NCI-H748 treated with DMSO at 0.1 percent for 48 hours (cell line): ENCODE measurements at places on chromosomes 2 and 18.

DNA sequence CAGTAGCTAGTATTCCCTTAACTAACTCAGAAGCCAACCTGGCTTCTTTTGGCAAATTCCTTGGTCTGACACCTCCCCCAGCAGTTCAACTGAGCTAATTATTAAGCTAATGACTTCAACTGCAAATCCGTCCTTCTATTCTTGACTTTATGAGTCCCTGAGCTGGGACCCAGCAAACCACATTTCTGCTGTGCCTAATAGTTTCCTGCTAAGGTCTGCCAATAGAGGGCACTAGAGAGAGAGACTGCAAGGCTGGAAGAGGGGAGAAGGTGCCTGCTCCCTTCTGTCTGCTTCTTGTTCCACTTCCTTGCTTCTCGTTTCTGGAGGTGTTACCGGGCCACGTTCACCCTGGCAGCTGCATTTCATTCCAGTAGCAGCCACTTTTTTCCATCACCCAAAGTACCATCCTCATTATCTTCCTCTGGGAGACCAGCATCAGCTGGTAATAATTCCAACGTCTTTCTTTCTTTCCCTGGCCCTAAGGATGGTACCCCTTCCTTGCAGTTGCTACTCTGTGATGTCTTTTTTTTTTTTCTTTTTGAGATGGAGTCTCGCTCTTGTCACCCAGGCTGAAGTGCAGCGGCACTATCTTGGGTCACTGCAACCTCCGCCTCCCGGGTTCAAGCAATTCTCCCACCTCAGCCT is 352.0 kb downstream of the TNS1 start:
- peak; percentile 33 for DNase-seq

DNA sequence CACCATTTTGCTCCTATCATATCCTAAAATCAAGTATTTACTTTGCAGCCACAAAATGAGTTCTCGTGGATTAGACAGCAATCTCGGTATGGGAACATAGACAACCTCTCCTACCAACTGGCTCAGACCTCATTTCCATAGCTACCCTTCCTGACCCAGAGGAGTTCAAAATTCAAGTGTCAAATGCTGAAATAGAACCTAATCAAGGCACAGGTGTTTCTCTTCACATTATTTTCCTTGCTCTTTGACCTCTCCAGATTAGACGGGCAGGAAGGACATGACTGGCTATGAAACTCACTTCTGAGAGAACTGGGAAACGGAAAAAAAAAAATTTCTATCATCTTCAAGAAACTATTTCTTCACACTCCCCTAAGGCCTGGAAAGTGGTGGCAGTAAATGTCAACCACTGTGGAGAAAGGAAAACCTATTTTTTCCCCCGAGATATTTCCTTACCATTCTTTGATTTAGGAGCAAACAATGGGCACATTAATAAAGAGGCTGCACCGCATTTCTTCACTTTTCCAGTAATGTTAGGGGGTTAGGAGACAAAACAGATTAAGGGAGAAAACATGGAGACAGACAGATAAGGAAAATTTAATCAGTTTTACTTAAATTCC is 63.6 kb upstream of the DTNB start:
- no peak for DNase-seq

GRCh38 chr2:24164416-24164973 is 10.4 kb upstream of the FAM228A start:
- no peak for DNase-seq

DNA sequence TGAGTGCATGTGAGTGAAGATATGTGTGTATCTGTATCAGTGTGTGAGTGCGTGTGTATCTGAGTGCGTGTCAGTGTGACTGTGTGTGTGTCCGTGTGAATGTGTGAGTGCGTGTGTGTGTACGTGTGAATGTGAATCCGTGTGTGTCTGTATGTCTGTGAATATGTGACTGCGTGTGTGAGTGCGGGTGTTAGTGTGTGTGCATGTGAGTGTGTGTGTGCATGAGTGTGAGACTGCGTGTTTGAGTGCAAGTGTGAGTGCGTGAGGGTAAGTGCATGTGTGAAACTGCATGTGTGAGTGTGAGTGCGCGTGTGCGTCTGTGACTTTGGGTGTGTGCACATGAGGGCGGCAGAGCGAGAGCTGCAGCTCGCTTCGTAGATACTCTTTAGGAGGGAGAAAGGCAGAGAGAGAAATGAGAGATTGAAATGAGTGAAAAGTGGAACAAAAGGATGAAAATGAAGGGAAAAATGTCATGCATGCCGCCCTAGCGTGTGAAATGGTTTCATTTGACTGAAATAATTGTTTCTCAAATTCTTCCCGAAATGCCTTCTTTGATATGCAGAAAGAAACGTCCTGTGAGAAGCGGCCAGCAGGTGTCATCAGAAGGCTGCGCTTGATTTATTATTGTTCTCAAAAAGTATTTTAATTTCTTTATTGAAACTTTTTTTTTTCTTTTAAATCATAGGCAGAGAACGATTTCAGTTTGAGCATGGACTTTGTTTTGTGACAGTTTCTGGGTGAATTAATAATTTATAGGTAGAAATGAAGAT is 25.6 kb downstream of the ZNF407 start:
- no peak for DNase-seq

GRCh38 chr18:3453540-3454364 is 3.8 kb downstream of the TGIF1 start:
- no peak for DNase-seq

DNA sequence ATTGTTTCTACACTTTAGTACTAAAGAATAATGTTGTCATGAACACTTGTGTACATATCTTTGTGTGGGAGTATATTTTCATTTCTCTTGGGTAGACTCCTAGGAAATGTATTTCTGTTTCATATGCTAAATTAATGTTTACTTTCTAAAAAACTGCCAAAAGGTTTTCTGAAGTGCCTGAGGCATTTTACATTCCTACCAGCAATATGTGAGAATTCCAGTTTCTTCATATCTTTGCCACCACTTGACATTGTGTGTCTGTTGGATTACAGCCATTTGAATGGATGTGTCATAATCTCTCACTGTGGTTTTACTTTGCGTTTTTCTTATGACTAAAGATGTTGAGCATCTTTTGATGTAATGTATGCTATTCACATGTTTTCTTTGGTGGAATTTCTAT is 428.2 kb upstream of the KCNH7 start:
- no peak for DNase-seq

DNA sequence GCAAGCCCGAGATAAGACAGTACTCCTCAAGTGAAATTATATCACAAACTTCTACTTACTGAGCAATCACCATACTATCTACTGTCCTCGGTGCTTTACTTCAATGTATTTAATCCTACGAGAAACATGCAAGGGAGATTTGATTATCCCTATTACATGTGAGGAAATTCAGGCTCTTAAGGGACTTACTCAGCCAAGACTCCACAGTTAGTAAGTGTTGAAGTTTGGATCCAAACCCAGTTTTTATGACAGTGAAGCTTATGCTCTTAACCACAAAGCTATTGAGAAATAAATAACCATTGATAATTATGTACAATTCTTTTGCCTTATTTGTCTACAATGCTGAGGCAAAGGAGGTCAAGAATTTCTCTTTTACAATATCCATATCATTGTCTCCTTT is 672.9 kb upstream of the ACVR2A start:
- DNase-seq = no peak

- DNase-seq = no peak
Measured at GRCh38 chr2:8408560-8409460, 273.0 kb upstream of the ID2 start.

GRCh38 chr2:170965446-170966225 is 36.6 kb downstream of the GORASP2 start:
- DNase-seq = no peak

- no peak for DNase-seq
Measured at GRCh38 chr2:37894601-37895000, 30.5 kb upstream of the RMDN2 start.

- DNase-seq = no peak
Measured at GRCh38 chr2:42293019-42293418, 68.0 kb downstream of the COX7A2L start.

DNA sequence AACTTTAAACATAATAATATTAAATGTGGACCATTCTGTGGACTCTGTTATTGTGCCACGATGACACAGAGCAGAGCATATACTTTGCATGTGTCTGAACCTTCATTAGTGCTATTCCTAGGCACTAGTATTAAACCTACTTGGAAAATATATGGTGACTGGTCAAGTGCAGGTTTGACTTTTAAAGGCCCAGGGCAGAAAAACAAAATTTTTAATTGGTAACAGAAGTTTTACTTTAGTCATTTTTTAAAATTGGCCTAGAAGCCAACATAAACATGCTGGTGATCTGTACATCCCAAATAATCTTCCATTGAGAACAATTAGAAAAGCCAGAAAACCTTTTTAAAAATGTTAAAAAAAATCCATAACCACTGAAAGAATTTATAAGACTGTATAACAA is 16.6 kb downstream of the LDAH start:
- DNase-seq = no peak

DNA sequence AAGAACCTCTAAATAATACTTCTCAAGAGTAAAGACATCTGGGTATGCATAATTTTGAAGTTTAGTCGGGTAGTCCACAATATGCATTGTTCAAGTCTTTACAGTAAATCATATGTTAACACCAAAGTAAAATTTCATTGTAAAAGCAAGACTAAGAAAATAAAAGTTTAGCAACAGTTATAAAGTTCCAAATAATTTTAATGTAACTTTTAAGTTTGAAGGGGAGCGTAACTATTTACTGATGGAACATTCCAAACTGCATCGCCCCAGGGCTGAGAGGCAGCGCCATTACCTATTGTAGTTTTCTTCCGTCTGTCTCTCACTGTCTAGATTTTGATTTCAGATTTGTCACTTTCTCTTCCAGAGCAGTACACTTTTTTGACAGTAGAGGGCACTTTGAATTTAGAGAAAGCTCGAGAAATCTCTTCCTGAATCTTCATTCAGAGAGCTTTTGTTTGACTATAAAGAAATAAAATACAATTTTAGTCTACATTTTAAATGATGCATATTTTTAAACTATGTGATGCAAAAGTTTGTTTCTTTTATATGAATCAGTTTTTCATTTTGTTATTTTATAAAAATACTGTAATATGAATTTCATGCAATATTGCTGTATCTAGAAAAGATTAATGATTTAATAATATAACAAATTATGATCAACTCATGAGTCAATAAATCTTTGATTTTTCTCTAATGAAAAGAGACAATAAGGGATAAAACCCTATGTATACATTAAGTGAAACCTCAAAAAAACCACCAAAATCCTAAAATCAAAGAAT is 389.8 kb downstream of the FIGN start:
- DNase-seq = peak; percentile 87

GRCh38 chr2:9637330-9637729 is 6.5 kb upstream of the YWHAQ start:
- DNase-seq = no peak

DNA sequence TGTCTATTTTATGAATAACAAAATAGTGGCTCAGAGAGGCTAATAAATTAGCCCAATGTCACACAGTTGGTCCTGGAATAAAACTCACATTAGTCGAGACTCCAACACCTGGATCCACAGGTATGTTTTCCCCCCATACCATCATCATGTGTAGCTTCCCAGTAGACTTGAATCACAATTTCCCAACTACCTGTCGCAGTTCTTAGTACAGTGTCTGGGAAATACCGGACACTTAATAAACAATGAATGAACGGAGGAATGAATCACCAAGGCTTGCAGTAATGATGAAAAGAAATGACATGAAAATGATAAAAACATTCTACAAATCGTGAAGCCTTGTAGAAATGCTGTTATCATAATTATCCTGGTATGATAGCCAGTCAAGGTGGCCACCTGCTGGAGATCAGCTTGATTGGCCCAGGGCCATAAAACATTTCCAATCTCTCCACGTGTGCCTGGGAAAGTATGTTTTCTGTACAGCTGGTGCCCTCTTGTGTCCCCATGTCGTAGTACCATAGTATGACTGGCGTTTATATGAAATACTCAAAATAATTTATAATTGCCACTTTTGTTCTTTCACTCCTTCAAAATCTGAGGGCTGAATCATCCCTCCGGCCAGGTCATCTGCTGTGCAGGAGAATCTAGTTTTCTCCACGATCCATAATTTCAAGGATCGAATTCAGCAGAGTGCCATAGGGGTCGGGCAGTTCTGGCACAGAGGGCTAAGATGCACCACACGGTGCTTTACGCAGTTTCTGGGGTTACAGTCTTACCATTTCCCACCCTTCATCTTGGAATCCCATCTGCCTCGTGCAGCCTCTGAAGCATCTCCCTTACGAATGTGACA is 95.4 kb downstream of the LAMA1 start:
- peak; percentile 87 for DNase-seq

GRCh38 chr2:164803776-164804466 is 37.7 kb downstream of the COBLL1 start:
- no peak for DNase-seq

- no peak for DNase-seq
Measured at GRCh38 chr18:27839141-27839540, 337.8 kb downstream of the CDH2 start.

- DNase-seq = no peak
Measured at GRCh38 chr2:138713069-138713496, 67.1 kb downstream of the NXPH2 start.

- DNase-seq = no peak
Measured at GRCh38 chr2:126358122-126358521, 297.8 kb upstream of the GYPC start.

DNA sequence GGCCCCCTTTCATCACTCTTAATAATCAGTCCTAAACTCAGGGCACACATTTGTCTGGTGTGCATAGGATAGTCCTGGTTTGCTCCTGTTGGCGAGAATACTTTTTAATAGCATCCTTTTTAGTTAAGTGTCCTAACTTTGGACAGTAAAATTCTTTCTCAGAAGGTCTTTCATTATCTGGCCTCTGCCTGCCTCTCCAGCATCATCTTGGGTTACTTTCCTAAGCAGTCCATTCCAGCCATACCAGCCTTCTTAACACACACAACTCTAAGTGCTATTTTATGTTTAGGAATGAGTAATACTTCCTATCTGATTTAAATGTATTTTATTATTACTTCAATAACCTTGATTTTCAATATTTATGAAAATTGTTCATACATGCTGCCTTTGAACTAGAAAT is 151.0 kb downstream of the ACOXL start:
- no peak for DNase-seq

DNA sequence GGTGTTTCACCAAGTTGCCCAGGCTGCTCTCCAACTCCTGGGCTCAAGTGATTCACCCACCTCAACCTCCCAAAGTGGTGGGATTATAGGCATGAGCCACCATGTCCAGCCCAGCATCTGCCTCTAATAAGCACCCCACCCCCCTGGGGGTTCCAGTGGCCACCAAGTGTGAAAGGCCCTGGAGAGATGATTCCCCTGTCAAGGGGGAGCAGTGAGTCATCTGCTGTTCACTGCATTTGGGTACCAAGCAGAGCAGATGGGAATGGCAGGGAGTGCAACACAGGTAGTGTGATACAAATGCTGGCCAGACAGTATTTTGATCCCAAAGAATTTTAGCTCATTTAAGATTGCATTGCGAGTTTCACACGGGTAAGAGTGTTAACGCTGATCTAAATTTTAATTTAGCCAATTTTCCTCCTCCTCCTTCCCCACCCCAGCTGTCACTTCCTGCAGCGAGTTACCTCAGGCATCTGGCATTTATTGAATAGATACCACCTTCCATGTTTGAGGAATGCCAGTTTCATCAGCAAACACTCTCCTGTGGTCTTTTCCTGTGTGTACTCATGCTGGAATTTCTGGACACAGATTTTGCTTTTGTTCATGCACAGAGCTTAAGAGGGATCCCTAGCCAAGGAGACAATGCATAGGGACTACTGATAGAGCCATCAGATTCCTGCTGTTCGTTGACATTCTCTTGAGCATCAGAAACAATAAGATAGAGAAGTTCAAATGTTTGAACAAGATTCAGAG is 32.4 kb upstream of the NCK2 start:
- DNase-seq = no peak

- no peak for DNase-seq
Measured at GRCh38 chr18:61420218-61420885, 87.1 kb downstream of the CDH20 start.

GRCh38 chr18:59267503-59268126 is 5.6 kb downstream of the RAX start:
- no peak for DNase-seq
